Right lung (tissue), 10 donors: ENCODE measurements at places on chromosomes 3 and 15. TPM values are rescaled to one million over a fixed set of nuclear protein-coding genes. Genes with fewer than 3 reads are reported as not detected.

DNA sequence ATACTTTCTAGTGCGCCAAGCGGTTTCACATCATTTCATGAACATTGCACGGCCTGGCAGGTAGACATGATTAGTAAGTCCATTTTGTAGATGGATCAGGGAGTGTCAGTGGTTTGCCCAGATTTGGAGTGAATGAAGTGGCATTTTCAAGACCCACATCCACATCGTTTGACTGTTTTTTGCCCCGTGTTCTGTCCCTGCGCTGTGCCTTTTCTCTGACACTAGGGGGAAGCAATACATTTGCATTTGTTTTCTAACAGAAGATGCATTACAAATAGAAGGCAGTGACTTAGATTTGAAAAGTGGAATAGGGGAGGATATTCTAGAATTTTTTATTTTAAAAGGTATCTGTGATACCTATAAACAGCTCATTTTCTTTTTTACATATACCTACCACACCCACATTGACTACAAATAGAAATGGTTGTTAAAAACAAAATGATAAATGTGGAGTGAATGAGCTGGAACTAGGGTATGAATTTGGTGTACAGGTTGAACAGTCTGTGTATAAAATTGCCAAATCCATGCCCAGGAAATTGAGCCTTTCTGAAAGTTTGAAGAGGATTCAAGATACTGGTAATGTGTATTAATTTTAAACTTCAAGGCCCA is 98.0 kb downstream of the USP13 start:
- no peak for DNase-seq

- no peak for DNase-seq
Measured at GRCh38 chr15:77672135-77672534, 39.4 kb upstream of the LINGO1 start.

DNA sequence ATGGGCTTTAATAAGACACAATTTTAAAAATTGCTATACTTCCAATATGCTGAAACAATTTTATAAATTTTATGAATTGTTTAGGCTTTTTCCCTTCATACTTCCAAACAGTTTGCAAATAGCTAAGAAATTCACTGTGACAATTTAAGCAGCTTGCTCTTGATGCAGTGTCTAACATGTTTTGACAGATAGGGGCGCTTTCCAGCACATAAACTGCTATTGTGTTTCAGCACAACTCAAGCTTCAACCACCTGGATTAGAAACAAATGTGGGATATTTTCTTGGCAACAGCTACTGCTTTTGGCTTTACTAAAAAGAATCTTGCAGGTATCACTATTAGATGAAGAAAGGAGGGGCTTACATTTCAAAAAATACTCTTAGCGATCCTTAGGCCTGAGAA is 565.8 kb upstream of the DPPA4 start:
- DNase-seq: no peak

- no peak for DNase-seq
Measured at GRCh38 chr15:57322602-57323250, 53.6 kb upstream of the CGNL1 start.

- peak; percentile 65 for DNase-seq
Measured at GRCh38 chr3:42502429-42503250, at the start of gene VIPR1. TSS of gene VIPR1 (plus strand) at chr3:42502643. CDS start at chr3:42502736, 93 bp downstream.

- DNase-seq: no peak
Measured at GRCh38 chr3:128273109-128273840, 120.0 kb downstream of the EEFSEC start.

DNA sequence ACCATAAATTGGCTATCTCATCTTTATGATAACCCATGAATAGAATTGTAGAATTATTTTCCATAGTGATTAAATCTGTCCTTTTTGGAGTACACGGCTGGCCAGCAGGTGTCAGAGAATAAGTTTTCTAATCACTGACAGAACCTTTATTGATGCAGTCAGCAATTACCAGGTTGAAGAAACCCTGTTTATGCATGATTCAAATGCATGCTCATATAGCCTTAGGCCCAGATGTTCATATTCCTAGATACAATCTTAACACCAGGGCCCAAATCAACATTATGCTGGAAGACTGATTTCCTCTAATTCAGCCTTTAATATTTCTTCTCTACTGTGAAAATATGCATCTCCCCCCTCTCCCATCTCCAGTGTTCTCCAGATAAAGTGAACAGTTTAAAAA is 243.5 kb upstream of the DCBLD2 start:
- DNase-seq: no peak

DNA sequence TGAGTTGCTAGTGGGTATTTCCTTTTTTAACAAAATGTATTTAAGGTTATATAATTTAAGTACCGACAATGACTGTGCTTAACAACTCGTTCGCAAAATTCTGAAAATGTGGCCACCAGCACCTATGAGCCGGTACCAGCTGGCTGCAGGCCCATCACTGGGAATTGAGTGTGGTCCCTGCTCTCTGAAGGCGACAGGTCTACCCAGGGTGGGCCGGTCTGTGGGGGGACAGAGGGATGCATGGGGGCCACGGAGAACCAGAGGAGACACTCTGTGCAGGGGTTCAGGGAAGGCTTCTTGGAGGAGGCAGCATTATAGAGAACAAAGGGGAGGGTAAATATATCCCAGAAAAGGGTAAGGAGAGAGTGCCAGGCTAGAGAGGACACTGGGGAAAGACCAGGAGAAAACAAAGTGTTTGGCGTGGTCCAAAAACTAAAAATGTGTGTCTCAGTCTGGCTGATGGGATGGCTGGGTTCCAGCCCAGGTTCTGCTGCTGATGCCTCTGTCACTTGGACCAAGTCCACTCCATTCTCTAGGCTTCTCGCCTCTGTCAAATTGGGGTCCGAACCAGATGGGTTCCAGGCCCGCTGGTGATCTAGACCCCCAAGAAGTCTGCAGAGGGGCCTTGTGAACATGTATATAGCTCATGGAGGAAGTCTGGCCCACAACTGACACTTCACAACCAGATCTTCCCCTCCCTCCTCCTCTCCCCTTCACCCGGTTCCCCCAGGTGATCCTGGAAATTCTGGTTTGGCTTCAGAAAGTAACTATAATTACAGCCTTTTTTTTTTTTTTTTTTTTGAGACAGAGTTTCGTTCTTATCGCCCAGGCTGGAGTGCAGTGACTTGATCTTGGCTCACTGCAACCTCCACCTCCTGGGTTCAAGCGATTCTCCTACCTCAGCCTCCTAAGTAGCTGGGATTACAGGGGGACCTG is 10.7 kb upstream of the CYP11A1 start:
- no peak for DNase-seq

Gene GABRB3
- polyA plus RNA-seq: 1.8 TPM

Gene CEMIP
- polyA plus RNA-seq: 13.7 TPM
